Progenitor cell of endocrine pancreas (in vitro differentiated cells): ENCODE measurements at places on chromosomes 3 and 15. TPM values are rescaled to one million over a fixed set of nuclear protein-coding genes. Genes with fewer than 3 reads are reported as not detected.

Gene CXCR6
- total RNA-seq = not detected in 2 replicates

Gene TOPBP1
- total RNA-seq = 51.8 and 56.9 TPM in 2 replicates

GRCh38 chr15:57033715-57034439 lies 115.4 kb downstream of the TCF12 start:
- H3K27me3 ChIP-seq = no peaks in the 10 kb centered on the region
- peaks cover 5% of the 10 kb centered on the region for H3K36me3 ChIP-seq
- peaks cover 46% of the 10 kb centered on the region for H3K4me1 ChIP-seq
- no peak for DNase-seq
- no peak overlapping the region for H3K4me3 ChIP-seq
- no peak overlapping the region for H3K27ac ChIP-seq

DNA sequence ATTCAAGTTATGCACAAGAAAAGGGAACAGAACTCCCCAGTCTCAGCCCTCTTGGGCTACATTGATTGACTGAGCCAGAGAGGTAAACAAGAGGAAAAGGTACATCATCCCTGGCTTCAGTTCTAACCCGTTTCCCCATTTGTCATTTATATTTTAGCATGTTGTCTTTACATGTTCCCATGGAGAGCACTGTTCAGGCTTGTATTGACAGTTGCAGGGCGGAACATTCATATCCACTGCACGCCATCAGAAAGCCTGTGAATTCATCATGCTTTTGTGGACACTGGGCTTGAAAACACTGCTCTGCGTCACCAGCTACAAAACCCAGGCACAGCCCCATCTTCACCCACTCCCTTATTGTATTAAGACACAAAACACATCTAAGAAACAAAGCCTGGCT lies 240.9 kb upstream of the EIF1B start:
- DNase-seq = no peak
- no peak overlapping the region for H3K4me3 ChIP-seq
- H3K27ac ChIP-seq = no peak overlapping the region

- H3K27me3 ChIP-seq = no peaks in the 10 kb centered on the region
- no peak for DNase-seq
- no peak overlapping the region for H3K27ac ChIP-seq
- no peaks in the 10 kb centered on the region for H3K36me3 ChIP-seq
- H3K4me3 ChIP-seq = no peak overlapping the region
Observed at GRCh38 chr15:66489179-66489791, 8.3 kb downstream of the SNAPC5 start.
